PC-9 (cell line): ENCODE measurements at places on chromosomes 13 and 19. TPM values are rescaled to one million over a fixed set of nuclear protein-coding genes. Genes with fewer than 3 reads are reported as not detected.

DNA sequence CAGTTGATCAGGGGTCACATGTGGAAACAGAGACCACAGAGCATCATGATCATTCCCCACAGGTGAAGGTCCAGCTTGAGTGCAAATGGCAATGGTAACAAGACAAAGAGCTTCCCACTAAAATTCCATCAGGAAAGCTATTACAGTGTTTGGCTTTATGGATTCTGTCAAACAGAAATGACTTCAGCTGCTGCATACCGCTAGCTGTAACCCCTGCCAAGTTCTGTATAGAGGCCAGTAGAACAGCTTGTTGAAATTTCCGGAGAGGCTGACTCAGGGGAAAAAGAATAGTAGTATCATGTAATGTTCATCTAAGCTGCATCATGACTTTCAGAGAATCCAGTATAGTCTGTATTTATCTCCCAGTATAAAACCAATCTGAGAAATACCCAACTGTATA, 1704.7 kb downstream of the SLITRK5 start:
- DNase-seq: no peak

- no peak for DNase-seq
These were observed 1.1 kb downstream of the HSPB6 start for GRCh38 chr19:35755550-35756376.

The MTUS2 gene
- not detected in 2 replicates for total RNA-seq

- DNase-seq: no peak
These were observed 757 bp downstream of the WASF3 start for GRCh38 chr13:26558074-26558805.

DNA sequence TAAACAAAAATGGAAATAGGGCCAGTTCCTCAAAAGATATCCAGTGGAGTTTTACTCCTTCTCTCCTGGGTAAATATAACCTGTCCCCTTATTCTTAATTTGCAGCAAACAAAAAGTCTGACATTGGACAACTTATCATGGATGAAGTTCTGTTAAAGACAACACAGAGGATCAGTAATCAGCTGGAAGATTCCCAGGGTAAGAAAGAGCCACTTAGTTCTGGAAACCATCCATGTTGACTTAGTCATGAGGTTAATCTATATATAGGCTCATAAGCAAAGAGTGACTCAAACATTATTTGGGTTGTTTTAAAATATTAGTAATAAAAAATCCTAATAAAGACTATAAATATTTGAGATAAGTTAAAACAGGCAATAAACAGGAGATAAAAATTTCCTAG, 40.5 kb upstream of the EBPL start:
- no peak for DNase-seq

The ADPRHL1 gene
- total RNA-seq: 11.5 and 16.9 TPM in 2 replicates

- no peak for DNase-seq
These were observed 460.0 kb downstream of the RFC3 start for GRCh38 chr13:34277936-34278335.

DNA sequence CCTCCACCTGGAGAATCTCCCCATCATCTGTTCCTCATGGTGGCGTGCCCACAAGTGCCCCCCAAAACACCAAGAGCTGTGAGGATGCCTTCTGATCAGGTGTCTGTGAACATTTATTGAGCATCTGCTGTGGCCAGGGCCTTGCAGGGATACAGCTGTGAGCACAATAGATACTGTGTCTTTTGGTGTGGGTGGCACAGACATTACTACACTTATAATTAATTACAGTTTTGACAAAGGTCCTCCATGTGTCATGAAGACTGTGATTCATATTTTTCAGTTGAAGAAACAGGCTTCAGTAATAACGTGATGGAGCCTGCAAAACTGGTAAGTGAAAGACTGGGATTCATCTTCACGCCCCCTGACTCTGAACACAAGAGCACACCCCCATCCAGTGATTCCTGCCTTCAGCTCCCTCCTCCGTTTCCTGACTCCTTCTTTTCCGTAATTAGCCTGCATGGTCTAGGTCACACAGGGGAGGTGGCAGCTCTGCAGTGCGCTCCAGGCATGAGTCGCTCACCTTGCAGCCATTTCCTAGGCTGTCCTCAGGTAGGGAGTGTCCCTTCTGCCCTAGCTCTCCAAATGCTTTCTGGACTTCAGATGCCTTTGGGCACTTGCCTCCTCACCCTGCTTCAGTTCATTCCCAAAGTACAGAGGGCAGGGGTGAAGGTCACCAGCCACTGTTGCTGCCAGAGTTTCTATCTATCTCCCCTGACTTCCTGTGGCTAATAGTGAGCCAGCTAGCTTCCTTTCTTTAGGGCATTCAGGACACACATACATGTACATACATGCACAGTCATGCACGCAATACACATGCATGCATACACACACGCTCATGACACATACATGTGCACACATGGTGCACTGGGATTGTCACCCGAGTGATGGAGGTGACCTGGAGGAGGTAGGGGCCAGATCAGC, 66.5 kb downstream of the SIAH3 start:
- DNase-seq: no peak

DNA sequence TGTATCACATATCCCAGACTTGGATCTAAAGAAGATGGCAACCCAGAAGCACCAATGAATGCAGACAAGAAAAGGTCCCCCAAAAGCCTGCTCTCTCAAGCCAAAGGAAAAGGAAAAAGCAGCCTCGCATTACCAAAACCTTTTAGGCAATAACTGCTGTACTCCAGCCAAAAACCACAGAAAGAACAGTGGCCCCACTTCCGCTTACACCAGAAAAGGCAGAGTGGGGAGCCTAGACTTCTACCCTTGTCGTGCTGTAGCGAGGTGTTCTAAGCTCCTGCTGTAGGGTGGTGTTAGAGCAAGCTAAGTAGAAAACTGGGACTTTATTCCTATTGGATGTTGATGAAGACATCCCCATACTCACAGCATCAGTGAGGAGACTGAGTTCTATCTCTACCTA, 244.0 kb upstream of the RXFP2 start:
- no peak for DNase-seq

DNA sequence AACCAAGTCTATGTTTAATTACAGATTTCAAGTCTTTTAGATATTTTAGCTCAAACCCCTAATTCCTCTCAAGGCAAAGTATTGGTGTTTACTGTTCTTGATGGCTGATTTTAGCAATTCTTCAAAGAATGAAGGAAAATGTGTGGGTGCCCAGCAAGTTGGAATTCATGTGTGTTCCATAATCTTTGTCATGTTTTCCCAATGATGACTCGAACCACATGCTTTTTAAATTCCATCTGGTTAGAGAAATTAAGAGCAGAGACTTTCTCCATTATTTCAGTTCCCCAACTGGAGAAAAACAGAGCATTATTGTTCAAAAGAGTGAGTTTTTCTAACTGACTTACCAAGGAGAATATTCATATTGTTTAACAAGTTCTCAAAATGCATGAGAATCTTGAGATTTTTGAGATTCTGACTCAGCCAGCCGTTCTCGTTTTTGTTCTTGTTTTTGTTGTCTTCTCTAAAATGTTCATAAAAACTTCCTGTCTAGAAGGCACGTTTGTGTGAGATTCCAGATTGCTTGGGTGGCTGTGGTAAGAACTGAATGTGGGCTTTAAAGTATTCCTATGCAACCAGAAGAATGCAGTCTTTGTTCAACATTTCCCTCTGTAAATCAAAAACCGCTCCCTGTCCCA, 404.7 kb downstream of the IRS2 start:
- no peak for DNase-seq

The TNFSF11 gene
- total RNA-seq: not detected in 2 replicates

GRCh38 chr13:45195421-45195820, 5.4 kb downstream of the KCTD4 start:
- no peak for DNase-seq

- DNase-seq: no peak
These were observed 26.4 kb downstream of the GRTP1 start for GRCh38 chr13:113337556-113337955.

- DNase-seq: no peak
These were observed at the start of gene EFNA2 for GRCh38 chr19:1285737-1286360. Gene EFNA2, plus strand, starts transcription at chr19:1285873. Its CDS starts 296 bp downstream, at chr19:1286169.

DNA sequence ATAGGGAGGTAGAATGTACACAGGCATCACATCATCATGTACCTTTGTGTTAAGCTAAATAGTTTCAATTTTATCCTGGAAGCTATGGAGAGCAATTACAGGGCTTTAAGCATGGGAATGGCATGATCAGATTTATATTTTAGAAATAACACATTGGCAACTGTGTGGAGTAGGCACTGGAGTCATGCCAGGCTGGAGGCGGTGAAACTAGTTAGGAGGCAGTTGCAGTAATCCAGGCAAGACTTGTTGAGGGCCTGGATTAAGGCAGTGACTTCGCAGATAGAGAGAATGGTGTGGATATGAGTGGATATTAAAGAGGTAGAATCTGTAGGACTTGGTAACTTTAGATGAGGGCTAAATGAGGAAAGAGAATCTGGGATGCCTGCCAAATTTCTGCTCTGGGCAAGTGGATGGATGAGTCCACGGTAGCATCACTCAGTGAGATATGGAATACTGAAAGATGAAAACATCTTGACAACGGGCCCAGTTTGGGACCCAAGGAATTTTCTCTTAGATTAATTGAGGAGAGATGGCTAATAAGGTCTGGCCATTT, 506.2 kb downstream of the FGF9 start:
- no peak for DNase-seq

GRCh38 chr19:53101518-53101917, 1.7 kb downstream of the ZNF160 start:
- DNase-seq: no peak

DNA sequence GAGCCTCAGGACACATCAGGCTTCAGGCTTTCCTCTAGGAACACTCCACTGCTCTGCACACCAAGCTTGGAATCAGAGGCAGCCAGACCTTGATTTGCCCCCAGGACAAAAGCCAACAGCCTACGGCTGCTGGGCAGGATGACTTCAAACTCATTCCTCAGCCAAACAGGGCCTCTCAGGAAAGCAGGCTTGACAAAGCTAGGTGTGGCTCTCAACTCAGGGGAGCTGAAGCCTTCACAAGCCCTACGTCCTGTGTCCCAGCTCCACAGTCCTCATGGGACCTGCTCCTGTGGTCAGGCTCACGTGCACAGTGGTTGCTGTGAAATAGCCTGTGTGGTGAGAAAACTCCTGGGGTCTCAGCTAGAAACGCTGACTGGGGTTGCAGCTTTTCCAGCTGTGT, 398.9 kb upstream of the ZNF507 start:
- no peak for DNase-seq

- DNase-seq: no peak
These were observed 133.2 kb upstream of the SLITRK5 start for GRCh38 chr13:87537951-87538350.

DNA sequence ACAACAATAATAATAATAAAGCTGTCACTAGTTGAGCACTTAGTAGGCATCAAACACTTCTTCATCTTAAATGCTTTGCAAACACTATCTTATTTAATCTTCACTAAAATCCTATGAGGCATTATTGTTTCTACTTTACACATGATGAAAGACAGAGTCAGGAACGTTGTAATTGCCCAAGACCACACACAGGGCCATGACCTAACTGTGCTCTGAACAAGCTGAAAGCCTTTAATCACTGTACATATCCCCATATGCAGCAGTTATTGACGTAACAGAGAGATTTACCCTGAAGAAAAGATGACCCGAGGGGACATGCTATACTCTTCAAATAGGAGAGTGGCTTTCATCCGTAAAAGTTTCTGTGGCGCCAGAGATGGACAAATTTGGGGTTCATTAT, 53.0 kb downstream of the SACS start:
- DNase-seq: no peak

The CYP2F1 gene
- total RNA-seq: not detected in 2 replicates

DNA sequence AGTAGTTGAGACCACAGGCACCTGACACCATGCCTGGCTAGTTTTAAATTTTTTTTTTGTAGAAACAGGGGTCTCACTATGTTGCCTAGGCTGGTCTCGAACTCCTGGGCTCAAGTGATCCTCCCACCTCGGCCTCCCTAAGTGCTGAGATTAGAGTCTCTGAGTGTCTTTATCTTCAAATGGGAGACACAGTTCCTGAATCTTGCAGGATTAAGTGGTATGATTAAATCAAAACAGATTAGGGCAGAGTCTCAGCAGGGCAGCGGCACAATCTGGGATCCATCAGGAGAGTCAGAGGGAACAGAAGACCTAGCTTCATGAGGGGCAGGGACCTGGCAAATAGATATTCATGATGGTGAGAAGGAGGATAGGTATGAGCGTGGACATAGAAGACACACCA, 953 bp downstream of the RLN3 start:
- DNase-seq: no peak

DNA sequence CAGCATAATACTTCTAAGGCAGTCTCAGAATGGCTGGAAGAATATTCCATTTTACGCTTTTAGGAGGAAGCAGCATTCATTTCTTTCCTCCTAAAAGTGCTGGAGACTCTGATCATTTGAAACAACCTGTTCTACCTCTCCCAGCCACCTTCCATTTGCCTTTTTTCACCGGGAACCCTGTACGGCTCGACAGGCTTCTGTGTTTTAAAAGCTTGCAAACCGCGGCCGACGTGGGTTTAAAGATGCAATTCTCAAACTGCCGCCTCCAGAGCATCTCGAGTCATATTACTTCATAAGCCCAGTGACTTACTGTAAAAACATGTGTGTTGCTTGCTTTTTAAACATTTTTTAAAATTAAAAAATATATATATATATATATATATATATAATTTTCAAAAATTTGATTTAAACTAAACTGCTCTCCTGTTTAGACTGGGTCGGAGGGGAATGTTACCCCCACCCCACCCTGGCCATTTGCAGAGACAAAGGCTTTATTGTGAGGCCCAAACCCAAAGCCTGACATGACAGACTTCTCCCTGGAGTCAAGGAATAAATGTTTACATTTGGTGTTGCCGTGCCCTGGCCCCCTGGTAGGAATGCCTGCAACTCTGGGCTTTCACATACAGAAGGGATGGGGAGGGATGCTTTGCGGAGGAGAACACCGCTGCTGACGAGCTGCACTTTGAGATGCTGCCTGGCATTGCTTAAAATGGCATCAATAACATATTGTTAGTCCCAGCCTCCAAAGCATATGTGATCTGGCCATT, 30.4 kb downstream of the ZNF536 start:
- no peak for DNase-seq

GRCh38 chr13:92974905-92975429, 251.6 kb upstream of the GPC6 start:
- DNase-seq: no peak

- DNase-seq: no peak
These were observed 839 bp downstream of the COG6 start for GRCh38 chr13:39656325-39656677.

DNA sequence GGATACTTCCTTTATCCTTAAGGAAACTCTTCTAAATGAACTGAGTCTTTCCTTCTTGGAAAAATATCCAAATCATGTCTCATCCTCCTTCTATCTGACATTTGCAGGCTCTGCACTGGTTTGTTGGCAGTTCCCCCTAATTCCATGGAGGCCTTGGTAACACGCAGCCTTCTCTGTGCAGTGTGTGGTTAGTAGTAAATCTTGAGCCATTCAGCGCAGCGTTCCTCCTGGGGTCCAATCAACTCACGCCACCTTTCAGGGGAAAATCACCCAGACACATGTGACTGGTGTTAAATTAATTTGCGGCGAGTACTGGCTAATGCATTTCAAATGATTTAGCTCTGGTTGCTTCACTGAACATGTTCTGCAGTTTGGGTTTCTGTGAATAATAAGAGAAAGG, 21.0 kb upstream of the CBY2 start:
- DNase-seq: no peak

The PCDH20 gene
- 0.09 and 0.13 TPM in 2 replicates for total RNA-seq

The RASAL3 gene
- not detected in 2 replicates for total RNA-seq
